ENCODE measurements at places on chromosomes 1 and 21. TPM values are rescaled to one million over a fixed set of nuclear protein-coding genes. Genes with fewer than 3 reads are reported as not detected.

DNA sequence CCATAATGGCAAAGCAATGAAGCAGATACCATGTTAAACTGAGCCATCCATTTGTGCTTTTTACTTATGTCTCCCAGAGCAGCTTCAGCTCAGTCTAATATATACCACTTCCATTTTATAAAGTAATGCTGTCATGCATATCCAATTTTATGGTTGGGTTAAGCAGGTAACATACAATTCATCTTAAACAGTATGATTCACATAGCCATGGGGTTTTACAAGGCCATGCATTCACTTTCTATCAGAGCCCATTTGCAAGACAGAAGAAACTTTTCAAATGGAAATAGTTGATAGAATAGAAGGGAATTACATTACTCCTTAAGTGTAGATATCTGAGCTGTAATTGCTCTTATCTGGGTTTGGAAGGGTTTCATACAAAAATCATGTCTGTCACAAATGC is 580.5 kb upstream of the CXADR start:
- no peak for DNase-seq

DNA sequence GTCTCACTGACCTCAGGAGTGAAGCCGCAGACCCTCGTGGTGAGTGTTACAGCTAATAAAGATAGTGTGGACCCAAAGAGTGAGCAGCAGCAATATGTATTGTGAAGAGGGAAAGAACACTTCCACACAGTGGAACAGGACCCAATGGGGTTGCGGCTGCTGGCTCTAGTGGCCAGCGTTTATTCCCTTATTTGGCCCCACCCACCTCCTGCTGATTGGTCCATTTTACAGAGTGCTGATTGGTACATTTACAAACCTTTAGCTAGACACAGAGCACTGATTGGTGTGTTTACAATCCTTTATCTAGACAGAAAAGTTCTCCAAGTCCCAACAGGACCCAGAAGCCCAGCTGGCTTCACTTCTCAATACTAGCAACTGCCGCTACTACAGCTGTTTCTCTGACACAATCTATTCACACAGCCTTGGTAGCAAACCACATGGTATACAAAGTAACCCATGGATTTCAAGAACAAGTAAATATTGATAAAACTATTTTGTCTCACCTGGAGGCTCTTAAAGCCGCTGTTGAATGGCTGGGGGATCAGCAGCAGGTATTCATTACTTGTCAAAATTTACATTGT is 25.3 kb upstream of the ITLN1 start:
- no peak for DNase-seq

- DNase-seq = no peak
These were observed 1.1 kb upstream of the EPS8L3 start for GRCh38 chr1:109764561-109765482.

DNA sequence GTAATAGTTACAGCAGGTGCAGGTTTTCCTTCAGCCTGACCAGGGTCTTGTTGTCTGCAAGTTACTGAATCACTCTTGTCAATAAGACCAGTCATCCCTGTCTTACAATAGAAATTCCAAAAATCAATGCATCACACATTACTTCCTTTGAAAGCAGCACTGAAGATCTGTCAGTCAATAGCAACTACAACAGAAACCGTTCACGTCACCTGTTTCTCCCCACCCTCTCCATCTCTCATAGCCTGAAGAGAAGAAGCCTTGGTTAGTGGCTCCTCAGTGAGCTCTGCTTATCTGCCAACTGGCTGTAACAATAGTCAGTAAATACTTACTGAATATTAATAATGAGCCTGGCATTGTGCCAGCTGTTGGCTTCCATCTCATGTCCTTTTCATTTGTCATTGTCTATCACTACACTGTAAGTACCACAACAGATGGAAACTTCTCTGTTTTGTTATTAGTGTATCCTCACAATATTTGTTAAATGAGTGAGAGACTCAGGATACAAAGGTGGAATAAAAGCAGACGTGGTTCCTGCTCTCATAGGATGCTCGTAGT is 195.2 kb downstream of the S1PR1 start:
- DNase-seq = no peak

DNA sequence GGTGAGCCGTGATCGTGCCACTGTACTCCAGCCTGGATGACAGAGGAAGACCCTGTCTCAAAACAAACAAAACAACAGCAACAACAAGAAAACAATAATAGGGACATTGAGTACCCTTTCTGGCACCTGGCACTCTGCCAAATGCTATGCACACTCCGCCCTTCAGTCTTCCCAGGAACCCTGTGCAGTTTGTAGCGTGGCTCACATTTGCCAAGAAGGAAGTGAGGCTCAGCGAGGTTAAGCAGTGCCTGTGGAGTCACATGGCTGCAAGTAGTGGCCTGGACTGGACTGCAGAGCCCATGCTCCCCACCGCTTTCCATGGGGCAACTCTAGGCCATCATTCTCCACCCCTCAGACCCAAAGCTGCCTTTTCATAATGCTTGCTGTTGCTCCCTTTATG is 5.3 kb upstream of the EVA1B start:
- no peak for DNase-seq

- no peak for DNase-seq
These were observed 2.7 kb downstream of the WDTC1 start for GRCh38 chr1:27237112-27237511.

GRCh38 chr1:34867415-34867814 is 7.9 kb upstream of the SMIM12 start:
- DNase-seq = no peak

GRCh38 chr1:45619149-45619921 is 4.5 kb downstream of the CCDC17 start:
- DNase-seq = no peak

DNA sequence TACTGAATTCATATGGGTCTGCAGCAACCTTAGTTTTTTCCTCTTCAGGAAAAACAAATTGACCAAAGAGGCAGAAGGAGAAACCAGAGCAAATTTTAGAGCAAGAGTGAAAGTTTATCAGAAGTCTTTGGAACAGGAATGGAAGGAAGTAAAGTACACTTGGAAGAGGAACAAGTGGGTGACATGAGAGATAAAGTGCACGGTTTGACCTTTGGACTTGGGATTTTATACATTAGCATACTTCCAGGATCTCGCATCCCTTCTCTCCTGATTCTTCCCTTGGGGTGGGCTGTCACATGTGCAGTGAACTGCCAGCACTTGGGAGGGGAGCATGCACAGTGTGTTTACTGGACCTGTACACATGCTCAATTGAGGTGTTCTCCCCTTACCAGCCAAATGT is 754.8 kb upstream of the ADAMTS5 start:
- DNase-seq = no peak

Gene RSPH1
- polyA plus RNA-seq = 0.20 TPM

Gene PLCH2
- 0.63 TPM for polyA plus RNA-seq

Gene WNT9A
- polyA plus RNA-seq = 11.2 TPM

Gene DENND2C
- 10.1 TPM for polyA plus RNA-seq

Gene OSCP1
- polyA plus RNA-seq = 6.1 TPM

Gene CD5L
- polyA plus RNA-seq = 0.06 TPM

Gene SPRR1B
- polyA plus RNA-seq = not detected

Data from forelimb muscle (tissue), 1 donor.